ENCODE measurements at places on chromosomes 16 and 17. TPM values are rescaled to one million over a fixed set of nuclear protein-coding genes. Genes with fewer than 3 reads are reported as not detected.

GRCh38 chr17:83125515-83126274 lies 46.3 kb downstream of the METRNL start:
- peak; percentile 76 for DNase-seq

Gene ABCC3
- 9.3 TPM for polyA plus RNA-seq

DNA sequence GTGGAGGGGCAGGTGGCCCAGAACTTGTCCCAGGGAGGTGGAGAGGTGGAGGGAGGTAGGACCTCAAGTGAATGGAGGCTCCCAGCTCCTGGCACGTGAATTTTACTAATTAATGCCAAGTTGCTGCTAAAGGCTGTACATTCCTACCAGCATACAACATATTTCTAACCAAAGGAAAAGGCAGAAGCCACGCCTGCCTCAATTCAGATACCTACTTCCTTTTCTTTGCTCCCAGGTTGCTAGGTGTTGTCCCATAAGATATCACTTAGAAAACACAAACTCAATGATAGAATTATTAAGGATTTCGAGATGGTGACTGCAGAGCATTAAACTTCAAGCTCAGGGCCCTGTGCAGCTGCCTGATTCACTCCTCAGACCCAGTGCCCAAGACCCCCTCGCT lies 20.5 kb upstream of the SMPD3 start:
- no peak for DNase-seq

GRCh38 chr16:59108374-59108773 lies 374.3 kb upstream of the GOT2 start:
- no peak for DNase-seq

DNA sequence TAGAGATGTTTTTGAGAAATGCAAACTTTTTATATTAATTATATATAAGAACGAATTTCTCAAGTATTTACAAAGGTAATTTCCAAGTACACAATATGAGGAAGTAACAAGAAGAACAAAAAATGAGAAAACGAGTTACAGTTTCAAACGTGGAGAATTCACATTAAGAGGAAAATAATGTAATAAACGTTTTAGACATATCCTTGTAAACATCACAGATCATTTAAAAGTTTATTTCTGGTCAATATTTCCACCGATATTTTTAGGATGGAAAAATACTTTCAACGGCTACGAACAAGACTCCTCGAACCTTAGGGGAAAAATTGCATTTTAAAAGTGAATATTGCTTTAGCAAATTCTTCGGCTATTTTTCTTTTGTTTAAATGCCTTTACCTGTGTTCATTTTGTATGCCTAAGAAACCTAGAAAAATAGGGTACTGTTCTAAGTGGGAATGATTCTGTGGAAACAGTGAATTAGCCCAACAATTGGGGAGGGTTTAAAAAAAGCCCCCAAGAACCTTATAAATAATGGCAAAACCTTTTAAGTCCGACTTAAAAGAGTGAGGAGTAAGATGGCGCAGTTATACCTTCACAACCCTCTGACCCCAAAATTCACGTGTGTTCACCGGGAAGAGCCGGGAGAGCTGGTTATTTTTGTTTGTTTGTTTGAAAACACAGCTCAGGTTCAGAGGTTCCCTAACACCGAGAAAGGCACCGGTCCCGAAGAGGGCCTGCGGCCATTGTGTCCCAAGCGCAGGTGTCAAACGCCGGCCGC lies 3.3 kb downstream of the HNF1B start:
- DNase-seq: no peak

Gene CARD14
- 0.17 TPM for polyA plus RNA-seq

DNA sequence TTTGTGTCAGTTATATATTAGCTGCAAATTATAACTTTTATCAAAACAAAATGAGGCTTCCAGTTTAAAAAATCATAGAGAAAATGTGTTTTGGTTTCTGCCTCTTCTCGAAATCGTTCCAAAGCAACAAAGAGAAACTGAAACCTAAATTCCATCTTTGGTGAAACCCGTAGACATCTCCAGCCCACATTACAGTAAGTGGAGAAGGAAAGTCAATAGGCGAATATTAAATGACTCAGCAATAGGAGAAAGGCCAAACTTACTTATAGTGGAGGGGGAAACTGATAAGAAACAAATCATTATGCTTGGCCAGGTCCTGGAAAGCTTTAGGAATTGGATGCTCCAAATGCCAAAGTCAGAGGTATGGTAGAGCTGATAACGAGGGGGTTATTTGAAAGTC lies 103.0 kb upstream of the SHISA6 start:
- DNase-seq: no peak

GRCh38 chr16:88361775-88362174 lies 21.0 kb upstream of the ZNF469 start:
- no peak for DNase-seq

- no peak for DNase-seq
These were observed 49.8 kb upstream of the METRNL start for GRCh38 chr17:83029571-83029970.

Gene PDE6G
- polyA plus RNA-seq: 5.4 TPM

Gene NGFR
- polyA plus RNA-seq: 9.4 TPM

Gene UBFD1
- 20.8 TPM for polyA plus RNA-seq

Gene KRT33B
- not detected for polyA plus RNA-seq

DNA sequence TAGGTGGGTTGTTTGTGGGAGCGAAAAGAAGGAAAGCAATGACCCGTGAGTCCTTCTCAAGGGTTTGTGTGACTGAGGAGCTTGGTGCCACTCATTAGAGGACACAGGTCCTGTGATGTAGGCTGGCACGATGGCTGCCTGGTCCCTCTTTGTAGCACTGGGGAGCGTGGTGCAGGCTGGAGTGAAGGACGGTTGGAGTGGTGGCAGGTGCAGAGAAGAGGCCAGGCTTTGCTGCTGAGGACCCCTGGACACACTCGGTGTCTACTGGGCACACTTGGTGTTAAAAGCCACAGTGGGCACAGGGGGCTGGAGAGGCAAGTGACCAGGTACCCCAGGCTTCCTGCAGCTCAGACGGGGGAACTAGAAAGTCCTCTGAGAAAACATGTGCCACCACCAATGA lies 106.0 kb downstream of the NTN1 start:
- no peak for DNase-seq

Gene TIMP2
- polyA plus RNA-seq: 72.1 TPM

GRCh38 chr17:21276264-21276588 lies 8.3 kb upstream of the MAP2K3 start:
- no peak for DNase-seq

GRCh38 chr17:83010206-83011200 lies 68.9 kb upstream of the METRNL start:
- DNase-seq: peak; percentile 65

Gene RCVRN
- not detected for polyA plus RNA-seq

Gene UBE2Z
- polyA plus RNA-seq: 47.5 TPM
